ENCODE measurements at places on chromosomes 12 and 14.

- no peak for DNase-seq
Observed at GRCh38 chr12:1174659-1175058, 183.6 kb downstream of the ERC1 start.

GRCh38 chr14:90454041-90455000 lies 57.5 kb downstream of the CALM1 start:
- DNase-seq = peak; percentile 58

DNA sequence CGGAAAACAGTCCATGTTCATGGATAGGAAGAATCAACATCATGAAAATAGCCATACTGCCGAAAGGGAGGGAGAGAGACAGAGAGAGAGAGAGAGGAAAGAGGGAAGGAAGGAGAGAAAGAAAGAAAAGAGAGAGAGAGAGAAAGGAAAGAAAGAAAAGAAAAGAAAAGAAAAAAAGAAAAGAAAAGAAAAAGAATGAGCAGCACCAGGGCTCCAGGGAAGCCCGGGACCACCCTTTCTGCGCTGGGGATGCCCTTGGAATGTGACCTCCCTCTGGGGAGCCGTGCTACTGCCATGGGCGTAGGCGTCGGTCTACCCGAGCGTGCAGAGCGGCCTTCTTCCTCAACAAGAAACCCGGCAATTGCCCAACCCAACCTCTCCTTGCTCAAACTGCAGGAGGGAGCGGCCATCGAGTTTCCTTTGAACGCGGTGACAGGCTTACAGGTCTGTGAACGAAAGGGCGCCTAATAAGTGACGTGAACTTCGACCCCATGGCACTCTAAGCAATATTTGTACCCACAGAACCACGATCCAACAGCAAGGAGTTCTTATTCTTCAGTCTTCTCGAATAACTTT lies 16.9 kb downstream of the OR6S1 start:
- DNase-seq = no peak

DNA sequence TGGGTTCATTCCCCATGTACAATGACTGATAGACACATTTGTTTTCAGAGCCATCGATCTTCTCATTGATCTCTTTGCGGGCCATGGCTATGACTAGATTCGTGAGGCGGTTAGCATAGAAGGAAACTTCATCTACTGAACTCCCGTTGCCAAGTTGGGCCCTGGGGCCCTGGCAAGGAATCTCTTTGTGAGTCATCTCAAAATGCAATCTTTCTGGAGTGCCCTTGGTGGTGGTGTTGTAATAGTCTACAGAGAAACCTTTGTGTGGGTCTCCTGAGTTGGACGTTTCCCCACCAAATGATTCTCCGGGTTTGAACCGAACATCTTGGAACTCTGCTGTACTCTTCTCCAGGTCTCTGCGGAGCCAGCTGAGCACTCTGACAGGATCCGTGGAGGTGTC lies 20.4 kb downstream of the AKAP3 start:
- no peak for DNase-seq

DNA sequence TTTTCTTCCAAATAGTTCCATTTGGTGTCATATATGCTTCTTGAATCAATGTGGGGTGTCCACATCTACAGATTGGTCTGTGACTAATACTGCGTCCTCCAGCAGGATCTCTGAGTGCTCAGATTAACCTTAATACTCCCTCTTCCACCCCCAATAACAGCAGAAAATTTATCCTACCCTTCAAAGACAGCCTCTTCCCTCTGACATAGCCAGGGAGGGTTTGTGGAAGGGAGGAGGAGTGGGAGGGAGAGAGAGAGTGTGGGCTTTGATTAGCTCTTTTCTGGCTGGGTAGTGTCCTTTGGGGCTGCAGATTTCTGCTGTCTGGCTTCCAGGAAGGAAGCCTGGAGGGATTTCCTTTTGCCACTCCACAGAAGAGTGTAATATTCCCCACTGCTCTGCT lies 220.7 kb downstream of the TTC6 start:
- DNase-seq = no peak

DNA sequence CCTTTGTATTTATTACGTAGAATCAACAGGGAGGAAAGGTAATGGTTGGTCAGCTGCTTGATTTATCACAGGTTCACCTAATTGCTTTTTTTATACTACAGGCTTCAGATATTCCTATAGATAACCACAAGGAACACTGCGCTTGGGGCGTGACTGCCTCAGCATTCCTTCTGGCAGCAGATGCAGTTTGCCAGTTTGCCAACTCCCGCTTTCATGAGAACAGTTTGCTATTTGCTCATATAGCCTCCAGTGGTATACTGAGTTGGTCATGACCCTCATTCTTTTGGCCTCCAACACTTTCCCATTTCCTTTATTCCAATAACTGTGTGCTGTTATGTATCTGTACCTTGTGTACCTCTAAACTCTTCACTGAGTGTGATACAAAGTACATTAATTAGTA lies 38.6 kb upstream of the ACSM4 start:
- DNase-seq = no peak

DNA sequence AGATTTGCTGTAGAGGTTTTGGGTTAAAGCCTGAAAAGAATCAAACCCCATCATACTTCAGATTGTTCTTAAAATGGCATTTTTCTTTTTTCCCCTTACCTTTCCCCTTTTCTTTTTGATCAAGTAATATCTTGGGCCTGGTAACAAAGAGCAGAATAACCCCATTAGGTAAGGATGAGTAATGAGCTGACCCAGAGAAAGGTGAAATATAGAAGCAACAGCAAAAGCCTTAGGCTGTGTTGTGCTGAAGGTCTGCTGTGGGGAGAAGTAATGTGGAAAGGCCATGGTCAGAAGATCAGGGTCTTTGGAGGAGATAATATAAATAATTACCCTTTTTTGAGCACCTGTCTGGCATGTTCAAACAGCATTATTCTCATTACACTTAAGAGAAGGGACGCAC lies 42.3 kb downstream of the MIA2 start:
- no peak for DNase-seq

- DNase-seq = peak; percentile 53
Observed at GRCh38 chr12:55830601-55831446, 1.4 kb upstream of the DNAJC14 start.

DNA sequence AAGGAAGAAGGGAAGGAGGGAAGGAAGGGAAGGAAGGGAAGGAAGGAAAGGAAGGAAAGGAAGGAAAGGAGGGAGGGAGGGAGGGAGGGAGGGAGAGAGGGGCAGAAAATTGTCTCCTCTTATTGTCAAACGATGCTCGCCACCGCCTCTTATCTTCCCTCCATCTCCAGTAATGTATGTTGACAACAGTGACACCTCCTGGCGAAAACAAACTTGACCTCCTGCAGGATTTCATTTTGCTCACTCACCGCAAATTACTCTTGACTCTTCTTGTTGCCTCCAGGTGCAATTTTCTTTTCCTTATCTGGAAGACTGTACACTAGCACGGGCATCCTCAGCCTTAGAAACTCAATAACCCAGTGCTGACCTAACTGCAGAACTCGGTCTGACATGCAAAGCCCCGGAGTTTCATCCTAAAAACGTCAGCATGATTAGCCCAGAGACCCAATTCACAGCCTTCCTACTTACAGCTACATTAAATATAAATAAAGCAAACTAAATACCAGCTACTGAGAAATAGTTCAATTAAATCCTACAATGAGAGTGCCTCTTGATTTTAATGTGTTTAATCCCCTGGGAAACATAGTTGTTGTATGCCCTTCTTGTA lies 512.4 kb upstream of the TMPO start:
- peak; percentile 67 for DNase-seq

DNA sequence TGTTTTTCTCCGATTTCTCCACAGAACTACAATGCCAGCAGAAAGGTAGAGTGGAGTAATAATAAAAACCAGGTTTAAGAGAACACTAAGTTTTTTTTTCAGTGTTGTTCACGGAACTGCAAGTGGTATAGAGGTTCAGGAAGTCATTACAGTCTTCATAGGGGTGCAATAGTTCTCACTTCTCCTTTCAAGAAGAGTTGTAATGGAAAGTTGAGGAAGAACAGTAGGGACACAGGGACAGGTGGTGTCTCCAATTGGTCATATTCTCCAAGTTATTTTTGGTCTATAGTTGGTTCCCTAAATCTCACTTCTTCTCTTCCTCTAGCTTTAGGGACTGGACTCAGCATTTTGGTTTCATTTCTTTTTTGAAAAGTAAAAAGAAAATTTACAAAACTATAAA lies 894.0 kb downstream of the NRXN3 start:
- DNase-seq = no peak

DNA sequence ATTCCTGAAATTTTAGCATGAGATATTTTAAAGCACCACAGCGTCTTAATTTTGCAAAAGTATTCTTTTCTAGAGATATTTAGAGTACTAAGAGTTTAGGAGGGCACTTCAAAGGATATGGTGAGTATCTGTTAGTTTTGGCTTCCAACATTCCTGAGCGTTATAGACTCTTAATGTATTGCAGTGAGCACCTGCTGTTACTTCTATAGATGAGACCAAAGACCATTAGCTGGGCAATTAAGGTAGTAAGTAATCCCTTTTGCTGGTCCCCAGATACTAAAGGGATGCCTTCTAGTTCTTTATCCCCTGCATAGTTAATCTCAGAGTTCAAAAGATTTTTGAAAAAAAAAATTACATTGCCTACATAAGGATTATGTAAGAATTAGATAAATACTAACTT lies 975.6 kb downstream of the GALC start:
- DNase-seq = no peak

DNA sequence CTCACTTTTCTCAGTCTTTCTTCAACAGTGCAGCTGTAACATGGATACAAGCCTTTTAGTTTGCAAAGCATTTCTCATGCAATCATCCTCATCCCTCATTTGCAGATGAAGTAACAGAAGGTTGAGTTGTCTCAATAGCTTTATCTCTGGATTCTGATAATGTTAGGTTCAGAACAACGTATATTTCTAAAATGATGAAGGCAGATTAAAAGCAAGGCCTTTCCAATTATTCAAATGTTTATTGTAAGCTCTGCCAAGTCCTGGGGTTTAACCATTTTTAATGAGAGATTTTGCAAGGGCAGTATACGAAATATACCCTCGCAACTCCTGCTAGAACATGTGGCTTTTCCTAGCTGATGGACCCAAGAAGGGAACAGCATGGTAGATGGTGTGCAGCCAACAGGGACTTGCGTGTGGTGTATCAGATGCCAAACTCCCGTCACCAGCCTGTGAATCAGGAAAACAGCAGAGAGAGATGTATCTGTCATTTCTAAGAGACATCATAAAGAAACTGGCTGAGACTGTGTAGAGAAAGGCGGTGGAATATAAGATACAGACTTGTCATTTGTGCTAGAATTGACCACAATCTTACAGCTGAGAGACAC lies 319.7 kb downstream of the MED13L start:
- no peak for DNase-seq

GRCh38 chr12:24760162-24760561 lies 188.7 kb downstream of the BCAT1 start:
- no peak for DNase-seq

Measured in Caco-2 (cell line).